ENCODE measurements at places on chromosomes 7 and 10. TPM values are rescaled to one million over a fixed set of nuclear protein-coding genes. Genes with fewer than 3 reads are reported as not detected.

LRIT1 gene
- total RNA-seq = not detected

GRCh38 chr10:13272164-13272571, 27.7 kb downstream of the PHYH start:
- no peak for DNase-seq

DNA sequence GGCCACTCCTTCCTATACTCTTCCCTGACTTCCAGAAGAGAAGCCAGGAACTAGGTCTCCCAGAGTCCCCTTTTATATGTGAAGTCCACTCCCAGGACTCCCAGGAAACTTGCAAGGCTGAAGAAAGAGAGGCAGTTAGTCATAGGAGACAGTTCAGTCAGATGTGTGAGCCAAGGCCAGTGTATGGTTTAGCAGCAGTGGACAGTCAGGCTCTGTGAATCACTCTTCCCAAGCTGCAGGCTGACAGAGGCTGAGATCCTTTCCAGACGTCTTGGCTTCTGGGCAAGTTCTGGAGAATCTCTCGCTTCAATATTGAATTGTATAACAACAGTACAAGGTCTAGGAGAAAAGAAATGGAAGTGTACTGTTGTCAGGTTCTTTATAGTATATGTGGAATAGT, 26.9 kb downstream of the BLVRA start:
- no peak for DNase-seq

- peak; percentile 9 for DNase-seq
Measured at GRCh38 chr10:58266003-58266825, 1.5 kb downstream of the IPMK start.

DNA sequence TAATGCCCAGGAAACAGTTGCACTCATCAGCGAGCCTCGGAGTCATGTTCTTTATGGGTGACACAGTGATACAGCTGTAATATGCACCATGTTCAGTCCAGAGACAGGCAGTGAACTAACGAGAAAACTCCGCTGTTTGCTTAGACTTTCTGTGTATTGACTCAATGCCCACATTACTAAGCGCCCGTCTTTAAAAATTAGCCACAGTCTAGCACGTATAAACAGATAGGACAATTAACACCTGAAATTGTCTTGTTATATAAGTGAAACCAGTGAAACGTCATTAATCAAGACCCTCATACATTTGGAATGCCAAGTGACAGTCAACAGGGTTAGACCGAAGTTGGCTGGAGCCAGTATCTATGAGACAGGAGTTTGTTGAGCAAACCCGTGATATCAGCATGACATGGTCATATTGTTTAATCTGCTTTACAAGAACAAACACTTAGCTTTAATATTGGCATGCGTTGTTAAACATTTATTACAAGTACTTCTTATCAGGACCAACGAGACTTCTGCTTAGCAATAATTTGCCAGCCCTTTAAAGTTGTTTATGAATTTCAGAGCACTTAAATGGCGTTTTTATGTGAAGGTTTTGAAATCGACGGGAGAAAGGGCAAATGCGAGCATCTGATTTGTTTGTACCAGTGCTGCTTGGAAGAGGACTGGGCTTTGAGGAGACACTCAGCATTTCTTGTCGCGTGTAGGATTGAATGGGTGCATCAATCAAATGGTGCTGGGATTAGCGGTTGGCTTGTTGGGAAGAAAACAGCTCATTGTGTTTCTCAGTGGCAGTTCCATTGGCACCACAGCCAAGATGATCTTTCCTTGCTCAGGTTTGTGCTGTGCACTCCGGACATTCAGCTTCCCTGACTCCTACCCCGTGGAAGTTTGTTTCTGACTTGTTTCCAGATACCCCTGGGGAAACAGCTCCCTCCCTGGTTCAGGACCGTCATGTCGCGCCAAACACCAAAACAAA, 56.3 kb downstream of the CAMK1D start:
- no peak for DNase-seq

DNA sequence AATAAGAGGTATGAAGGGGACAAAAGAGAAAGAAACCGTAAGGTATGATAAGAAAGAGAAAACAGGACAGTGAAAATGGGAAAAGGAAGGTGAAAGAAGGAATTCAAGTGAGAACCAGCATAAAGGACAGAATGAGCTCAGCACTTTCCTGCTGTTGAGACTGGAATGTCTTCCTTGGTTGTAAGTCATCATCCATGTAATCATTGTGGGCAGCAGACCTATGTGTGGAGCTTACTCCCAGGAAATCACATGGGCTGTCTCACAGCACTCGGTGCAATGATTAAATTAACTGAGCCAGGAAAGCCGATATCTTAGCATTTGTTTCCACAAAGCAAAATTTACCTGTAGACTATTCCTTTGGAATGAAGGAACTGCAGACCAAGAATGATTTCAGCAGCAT, 118.1 kb downstream of the PRKCQ start:
- DNase-seq = no peak

- no peak for DNase-seq
Measured at GRCh38 chr10:131086094-131086493, 225.4 kb downstream of the TCERG1L start.

DNA sequence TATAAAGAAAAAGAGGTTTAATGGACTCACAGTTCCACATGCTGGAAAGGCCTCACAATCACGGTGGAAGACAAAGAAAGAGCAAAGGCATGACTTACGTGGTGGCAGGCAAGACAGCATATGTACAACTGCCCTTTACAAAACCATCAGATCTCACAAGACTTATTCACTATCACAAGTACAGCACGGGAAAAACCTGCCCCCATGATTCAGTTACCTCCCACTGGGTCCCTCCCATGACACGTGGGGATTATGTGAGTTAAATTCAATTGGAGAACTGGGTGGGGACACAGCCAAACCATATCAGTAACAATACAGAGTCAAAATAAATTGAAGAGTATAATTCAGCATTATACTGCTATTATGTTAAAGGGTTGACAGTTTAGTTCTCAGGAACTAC, 37.8 kb downstream of the RNLS start:
- no peak for DNase-seq

CRTAC1 gene
- not detected for total RNA-seq

INA gene
- total RNA-seq = not detected

Data from T-cell (primary cell).